ENCODE measurements at places on chromosomes 3 and 15.

DNA sequence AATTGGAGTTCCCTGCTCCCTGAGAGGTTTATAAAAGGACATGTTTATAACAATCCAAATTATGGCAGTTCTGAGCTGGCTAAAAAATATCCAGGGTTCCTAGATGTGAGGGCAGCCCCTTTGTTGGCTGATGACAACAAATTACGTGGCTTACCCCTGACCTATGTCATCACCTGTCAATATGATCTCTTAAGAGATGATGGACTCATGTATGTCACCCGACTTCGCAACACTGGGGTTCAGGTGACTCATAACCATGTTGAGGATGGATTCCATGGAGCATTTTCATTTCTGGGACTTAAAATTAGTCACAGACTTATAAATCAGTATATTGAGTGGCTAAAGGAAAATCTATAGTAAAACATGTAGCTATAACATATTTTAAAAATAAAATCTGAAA lies 13.9 kb downstream of the AADAC start:
- H3K36me3 ChIP-seq = peaks cover 3% of the 10 kb centered on the region
- DNase-seq = no peak
- no peak overlapping the region for H3K4me3 ChIP-seq
- no peaks in the 10 kb centered on the region for H3K4me1 ChIP-seq
- H3K27me3 ChIP-seq = no peaks in the 10 kb centered on the region
- no peak overlapping the region for H3K27ac ChIP-seq

DNA sequence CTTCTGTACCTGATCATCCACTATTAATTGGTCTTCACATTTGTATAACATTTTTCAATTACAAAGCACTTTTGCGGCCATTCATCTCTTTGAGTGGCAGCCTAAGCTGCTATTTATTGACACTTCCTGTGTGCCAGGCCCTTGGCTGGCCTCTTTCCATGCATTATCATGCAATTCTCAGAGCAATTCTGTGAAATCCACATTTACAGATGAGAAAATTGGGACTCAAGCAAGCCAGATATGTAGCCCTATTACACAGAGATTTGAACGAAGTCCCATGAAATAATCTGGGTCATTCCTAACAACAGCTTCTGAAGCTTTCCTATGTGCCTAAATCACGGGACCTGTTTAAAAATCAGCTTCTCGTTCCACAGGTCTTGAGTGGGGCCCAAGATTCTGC lies 17.4 kb downstream of the SLC6A1 start:
- no peak for DNase-seq
- H3K27ac ChIP-seq = no peak overlapping the region
- no peaks in the 10 kb centered on the region for H3K36me3 ChIP-seq
- no peak overlapping the region for H3K4me3 ChIP-seq
- no peaks in the 10 kb centered on the region for H3K4me1 ChIP-seq

GRCh38 chr3:155233213-155233612 lies 60.3 kb downstream of the STRIT1 start:
- H3K36me3 ChIP-seq = no peaks in the 10 kb centered on the region
- H3K27me3 ChIP-seq = no peaks in the 10 kb centered on the region
- H3K4me3 ChIP-seq = no peak overlapping the region

DNA sequence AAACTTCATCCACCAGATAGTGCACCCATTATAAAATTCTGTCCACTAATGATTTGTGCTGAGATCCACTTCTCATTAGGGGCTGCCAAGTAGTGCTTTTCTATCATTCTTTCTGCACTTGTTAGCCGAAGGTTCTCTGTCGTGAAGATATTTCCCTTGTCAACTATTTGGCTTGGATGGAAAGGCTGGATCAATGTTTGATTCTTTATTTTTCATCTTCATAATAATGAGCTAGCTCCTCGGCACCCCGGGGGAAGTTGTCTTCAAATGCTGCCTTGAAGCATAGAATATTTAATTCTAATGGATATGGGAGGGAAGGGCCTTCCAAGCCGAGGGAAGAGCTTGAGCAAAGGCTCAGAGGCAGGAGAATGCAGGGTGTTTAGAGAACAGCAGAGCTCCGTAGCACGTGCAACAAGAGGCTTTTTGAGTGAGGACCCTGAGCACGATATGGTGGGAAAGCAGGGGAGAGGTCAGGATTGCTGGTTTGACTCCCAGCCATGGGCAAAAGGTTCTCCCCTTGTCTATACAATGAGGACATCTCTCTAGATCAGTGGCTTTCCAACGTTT lies 16.3 kb upstream of the MUC20 start:
- H3K27me3 ChIP-seq = no peaks in the 10 kb centered on the region
- DNase-seq = no peak
- H3K4me3 ChIP-seq = no peak overlapping the region
- H3K4me1 ChIP-seq = no peaks in the 10 kb centered on the region

GRCh38 chr3:139477710-139478640 lies 1.7 kb upstream of the RBP2 start:
- peak; percentile 84 for DNase-seq
- H3K36me3 ChIP-seq = no peaks in the 10 kb centered on the region
- no peak overlapping the region for H3K4me3 ChIP-seq
- no peaks in the 10 kb centered on the region for H3K27me3 ChIP-seq
- peak overlapping the region; percentile 73 for H3K27ac ChIP-seq
- H3K4me1 ChIP-seq = peaks cover 5% of the 10 kb centered on the region

- DNase-seq = no peak
- H3K27me3 ChIP-seq = no peaks in the 10 kb centered on the region
- no peak within 1 kb of the TSS for H3K4me3 ChIP-seq
- no peak within 1 kb of the TSS for H3K27ac ChIP-seq
- no peaks in the 10 kb centered on the region for H3K4me1 ChIP-seq
Measured at GRCh38 chr3:151733613-151734012, at the start of gene AADACL2. AADACL2 (plus strand) TSS chr3:151733927; CDS start chr3:151734036, 109 bp downstream.

DNA sequence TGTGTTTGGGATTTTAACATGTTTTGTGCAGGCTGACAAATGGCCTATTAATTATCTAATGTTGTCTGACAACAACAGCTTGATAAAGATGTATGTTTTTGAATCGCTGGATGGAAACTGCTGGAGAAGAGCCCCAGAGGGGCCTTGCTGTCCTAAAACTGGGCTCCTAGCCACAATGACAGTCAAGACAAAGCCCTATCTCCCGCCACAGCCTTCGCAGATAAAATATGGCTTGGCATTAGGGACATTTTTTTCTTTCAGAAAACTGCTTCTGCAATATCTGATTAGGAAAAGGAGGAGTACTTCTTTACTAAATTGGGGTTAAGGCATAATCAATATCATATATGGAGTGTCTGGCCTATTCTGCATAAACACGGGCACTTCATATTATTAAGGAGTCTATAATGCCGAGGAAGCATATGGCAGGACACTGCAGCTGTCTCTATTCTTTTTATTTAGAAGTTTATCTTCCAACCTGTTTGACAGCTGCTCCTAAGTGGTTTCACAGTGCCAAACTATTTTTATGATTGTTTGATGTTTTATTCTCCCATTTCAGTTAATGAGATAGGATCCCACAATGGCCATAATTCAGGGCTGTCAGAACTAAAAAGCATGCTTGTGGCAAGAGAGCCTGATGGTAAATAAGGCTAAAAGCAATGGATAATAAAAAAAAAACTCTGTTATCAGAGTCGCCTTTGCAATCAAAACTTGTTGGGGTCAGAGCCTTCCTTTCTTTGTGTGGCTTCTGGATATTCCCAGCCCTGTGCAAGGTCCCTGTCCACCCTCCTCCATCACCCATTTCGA lies 210.1 kb downstream of the MECOM start:
- no peaks in the 10 kb centered on the region for H3K4me1 ChIP-seq
- H3K4me3 ChIP-seq = no peak overlapping the region
- no peak for DNase-seq

DNA sequence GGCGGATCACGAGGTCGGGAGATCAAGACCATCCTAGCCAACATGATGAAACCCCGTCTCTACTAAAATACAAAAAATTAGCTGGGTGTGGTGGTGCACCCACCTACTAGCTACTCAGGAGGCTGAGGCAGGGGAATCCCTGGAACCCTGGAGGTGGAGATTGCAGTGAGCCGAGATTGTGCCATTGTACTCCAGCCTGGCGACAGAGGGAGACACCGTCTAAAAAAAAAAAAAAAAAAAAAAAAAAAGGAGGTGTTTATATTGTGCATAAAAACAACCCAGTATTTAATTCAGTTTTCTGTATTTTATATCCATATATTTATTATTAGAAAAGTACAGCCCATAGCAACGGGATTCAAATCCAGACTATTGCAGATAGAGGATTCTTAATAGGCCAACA lies 129.1 kb upstream of the SOX2 start:
- no peak for DNase-seq
- no peak overlapping the region for H3K4me3 ChIP-seq
- H3K4me1 ChIP-seq = no peaks in the 10 kb centered on the region
